ENCODE measurements at places on chromosomes 12 and 14. TPM values are rescaled to one million over a fixed set of nuclear protein-coding genes. Genes with fewer than 3 reads are reported as not detected.

Gene JAG2
- 59.0 TPM for total RNA-seq

Gene SCFD1
- 38.7 TPM for total RNA-seq

Gene ABCB9
- total RNA-seq = 6.2 TPM

Gene BCL2L14
- not detected for total RNA-seq

DNA sequence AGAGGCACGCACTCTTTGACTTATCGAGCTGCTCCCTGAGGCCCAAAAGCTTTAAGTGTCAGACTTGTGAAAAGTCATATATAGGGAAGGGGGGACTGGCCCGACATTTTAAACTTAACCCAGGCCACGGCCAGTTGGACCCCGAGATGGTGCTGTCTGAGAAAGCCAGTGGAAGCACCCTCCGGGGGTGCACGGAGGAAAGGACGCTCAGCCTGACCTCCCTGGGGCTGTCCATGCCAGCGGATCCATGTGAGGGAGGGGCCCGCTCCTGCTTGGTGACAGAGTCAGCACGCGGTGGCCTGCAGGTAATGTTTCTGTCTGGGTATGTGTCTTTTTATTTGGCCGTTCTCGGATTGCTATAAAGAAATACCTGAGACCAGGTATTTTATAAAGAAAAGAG lies 7.0 kb downstream of the ZNF839 start:
- no peak for DNase-seq

DNA sequence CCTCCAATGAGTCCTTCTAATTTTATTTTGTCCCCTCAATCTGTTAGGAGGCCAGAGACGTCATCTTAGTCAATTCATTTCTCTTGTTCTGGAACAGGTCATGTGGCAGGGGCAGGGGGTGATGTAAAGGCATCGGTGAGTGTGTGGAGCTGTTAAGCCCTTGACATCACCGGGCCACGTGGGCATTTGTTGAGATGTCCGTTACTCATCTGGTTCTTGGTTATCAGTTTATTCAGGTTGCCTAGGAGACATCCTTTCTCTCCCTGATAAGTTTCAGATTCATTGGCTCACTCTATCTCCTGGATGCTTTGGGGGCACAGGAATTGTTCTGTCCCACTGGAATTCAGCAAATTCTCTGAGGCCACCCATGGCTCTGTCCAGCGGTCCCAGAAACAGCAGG lies 33.6 kb upstream of the SEL1L start:
- no peak for DNase-seq

- no peak for DNase-seq
Measured at GRCh38 chr12:124506145-124506831, 61.1 kb downstream of the NCOR2 start.

- DNase-seq = no peak
Measured at GRCh38 chr12:66055837-66056319, 74.7 kb downstream of the LLPH start.

- no peak for DNase-seq
Measured at GRCh38 chr14:51658441-51659173, 6.9 kb downstream of the FRMD6 start.

DNA sequence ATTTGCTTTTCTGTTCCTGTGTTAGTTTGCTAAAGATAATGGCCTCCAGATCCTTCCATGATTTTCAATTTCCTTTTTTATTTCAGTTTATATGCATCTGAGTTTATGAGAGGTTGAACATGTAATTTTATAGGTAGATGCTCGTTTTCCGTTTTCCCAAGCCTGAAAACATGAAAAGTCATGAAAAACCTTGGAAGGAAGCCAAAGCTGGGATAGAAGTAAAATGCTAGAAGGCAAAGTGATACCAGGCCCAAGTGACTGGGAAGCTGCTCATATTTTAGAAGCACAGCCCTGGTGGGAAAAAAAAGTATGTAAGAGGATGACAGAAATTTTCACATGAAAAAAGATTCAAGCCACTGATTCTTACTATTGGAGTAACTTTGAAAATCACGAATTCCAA lies 290.8 kb downstream of the PRKD1 start:
- no peak for DNase-seq

All from glomerular endothelial cell (primary cell).